ENCODE measurements at places on chromosomes 2 and 18.
A peak's percentile ranks its signal among the peaks of the same experiment; 100 is the strongest.

- no peak for DNase-seq
These were observed 123.3 kb upstream of the SH3BP4 start for GRCh38 chr2:234828382-234829073.

- no peak for DNase-seq
These were observed 36.1 kb downstream of the ABCG8 start for GRCh38 chr2:43874776-43875451.

GRCh38 chr2:168119515-168120141 lies 127.8 kb downstream of the STK39 start:
- DNase-seq: no peak

- DNase-seq: no peak
These were observed 3.6 kb downstream of the GPC1 start for GRCh38 chr2:240438810-240439697.

DNA sequence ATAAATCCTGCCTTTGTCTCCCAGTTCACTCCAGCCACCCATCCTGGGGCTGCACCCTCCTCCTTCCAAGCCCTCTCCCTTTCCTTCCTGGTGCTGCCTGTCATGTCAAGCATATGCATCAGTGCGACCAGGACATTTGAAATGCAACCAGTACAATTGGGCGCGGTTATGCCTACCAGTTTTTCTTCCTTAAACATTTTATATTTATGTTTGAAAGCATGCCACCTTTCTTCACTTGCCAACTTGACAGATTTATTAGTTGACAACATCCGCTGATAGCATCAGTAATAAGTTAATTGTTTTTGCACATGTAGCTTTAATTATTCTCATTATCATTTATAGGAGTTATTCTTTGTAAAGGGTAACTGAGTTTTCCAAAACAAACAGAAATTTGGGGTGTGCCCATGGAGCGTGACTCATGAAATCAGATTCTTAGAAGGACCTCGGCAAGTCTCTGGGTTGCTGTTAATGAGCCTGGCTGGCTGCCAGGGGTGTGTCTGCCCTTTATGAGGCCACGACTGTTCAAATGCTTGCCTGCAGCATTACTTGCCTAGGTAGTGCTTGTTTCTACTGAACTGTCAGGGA lies 32.8 kb upstream of the IL1B start:
- peak; percentile 26 for DNase-seq

DNA sequence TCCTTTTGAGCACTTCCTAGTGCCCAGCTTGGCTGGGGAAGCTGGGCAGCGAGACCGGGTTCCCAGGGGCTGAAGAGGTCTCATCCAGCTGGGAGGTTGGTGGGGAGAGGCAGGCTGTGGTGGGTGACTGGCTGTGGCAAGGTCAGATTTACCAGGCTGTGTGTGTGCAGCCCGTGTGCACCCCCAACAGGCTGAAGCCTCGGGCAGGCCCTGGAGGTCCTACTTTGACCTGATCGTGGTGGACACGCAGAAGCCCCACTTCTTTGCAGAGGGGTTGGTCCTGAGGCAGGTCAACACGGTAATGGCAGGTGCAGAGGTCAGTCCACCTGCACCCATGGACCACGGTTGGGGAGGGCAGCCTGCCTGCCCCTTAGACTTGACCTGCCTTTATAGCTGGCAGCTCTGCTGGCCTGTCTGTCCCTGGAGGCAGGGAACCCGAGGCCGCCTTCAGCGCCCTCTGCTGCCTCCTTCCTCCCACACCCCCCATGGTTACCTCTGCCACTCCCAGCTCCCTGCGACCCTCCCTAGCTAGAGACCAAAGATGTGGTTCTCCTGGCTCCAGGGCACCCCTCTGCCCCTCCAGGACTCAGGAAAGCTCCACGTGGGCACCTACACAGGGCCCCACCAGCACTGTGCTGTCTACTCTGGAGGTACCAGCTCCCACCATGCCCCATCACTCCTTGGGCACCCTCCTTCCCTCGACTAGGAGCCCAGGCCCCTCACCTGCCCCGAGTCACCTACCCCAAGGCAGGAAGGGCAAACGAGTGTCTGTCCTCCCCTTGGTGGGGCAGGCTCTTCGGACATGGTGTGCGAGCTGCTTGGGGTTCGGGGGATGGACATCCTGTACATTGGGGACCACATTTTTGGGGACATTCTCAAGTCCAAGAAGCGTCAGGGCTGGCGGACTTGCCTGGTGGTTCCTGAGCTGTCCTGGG lies 4.0 kb downstream of the NT5DC4 start:
- DNase-seq: no peak

GRCh38 chr2:127462461-127462860 lies 44.2 kb downstream of the PROC start:
- DNase-seq: no peak

DNA sequence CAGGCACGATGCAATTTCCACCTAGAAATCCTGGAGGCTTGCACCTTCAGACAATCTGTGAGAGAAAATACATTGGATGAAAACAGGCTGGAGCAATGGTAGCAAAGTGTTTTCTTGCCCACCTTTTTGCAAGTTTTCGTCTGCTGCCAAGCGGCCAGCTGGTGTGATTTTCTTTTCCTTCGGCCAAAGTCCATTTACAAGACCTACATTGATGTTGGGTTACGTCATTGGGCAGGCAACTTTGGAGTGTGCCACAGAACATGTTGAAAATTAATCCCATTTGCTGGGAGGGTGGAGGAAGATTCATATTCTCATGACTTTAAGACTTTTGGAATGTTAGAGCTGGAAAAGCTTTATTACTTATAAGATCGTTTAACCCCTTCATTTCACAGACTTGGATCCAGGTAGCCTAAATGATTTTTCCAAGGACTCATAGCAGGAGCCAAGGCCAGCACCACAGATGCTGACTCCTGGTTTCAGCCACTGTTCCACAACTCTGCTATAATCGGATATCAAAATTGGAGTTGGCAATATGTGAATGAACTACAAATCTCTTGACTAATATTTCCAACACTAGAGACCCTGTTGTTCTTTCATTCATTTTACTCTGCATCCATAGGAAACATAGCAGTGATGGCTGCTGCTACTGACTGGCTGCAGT lies 352.1 kb downstream of the RND3 start:
- no peak for DNase-seq

DNA sequence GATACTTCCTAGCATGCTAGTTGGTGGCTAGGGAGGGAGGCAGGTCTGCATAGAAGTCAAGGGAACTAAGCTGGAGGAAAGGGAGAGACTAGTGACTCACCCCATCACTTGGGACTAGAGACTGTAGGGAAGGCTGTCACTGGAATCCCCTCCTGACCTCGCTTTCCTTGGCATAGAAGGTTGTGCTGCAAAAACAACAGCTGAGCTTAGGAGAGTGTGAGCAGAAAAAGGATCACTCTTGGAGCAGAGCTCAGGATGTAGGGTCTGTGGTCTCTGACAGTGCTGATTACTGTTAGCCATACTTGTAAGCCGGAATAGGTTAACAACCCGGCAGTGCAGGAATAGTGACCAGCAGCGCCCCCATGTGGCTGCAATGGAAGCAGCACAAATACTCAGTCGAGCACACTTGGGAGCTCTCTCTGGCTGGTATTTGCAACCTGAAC lies 66.9 kb upstream of the SMAD2 start:
- DNase-seq: peak; percentile 49

All from activated naive CD4-positive, alpha-beta T cell treated with anti-CD3 and anti-CD28 coated beads, Interleukin-2, amount 10 ng/mL, durations not matched to agents 7 days and 5 days (primary cell).